Thyroid gland (tissue), 4 donors: ENCODE measurements at places on chromosomes 3 and 15.

DNA sequence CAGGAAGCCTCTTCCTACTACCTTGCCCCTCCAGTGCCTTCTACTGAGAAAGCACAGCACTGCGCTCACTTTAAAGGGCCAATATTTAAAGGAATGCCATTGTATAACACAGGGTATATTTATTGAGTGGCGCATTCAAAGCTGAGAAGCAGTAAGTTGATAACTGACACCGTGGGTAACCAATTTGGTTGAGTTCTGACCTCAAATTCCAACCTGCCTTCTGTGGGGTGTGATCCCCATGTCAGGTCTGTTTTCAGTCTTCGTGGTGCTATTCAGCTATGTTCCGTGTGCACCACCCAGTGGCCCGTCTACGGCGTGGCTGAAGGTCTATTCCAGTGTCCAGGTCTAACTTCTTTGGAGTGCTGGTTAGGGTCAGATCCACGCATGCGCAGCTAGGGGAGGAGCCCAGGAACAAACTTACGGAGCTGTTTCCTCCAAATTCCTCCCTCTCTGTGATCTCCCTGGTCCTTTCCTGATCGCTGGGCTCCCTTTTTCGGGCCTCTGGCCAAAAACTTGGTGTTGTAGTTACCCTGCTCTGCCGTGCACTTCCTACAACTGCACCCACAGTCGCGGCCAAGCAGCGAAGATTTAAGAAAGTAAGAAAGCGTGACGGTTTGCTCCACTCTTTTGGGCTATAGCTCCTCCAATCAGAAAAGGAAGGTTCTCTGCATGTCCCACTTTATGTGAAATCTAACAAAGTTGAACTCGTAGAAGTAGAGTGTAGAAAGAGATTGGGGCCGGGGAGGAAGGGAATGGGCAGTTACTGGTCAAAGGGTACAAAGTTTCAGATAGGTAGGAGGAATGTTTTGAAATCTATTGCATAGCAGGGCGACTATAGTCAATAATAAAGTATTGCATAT, 7.7 kb downstream of the LRRC2 start:
- peak; percentile 96 for DNase-seq
- no peaks in the 10 kb centered on the region for H3K27me3 ChIP-seq
- no peak overlapping the region for H3K4me3 ChIP-seq
- peak overlapping the region; percentile 43 for H3K27ac ChIP-seq
- peaks cover 36% of the 10 kb centered on the region for H3K4me1 ChIP-seq

DNA sequence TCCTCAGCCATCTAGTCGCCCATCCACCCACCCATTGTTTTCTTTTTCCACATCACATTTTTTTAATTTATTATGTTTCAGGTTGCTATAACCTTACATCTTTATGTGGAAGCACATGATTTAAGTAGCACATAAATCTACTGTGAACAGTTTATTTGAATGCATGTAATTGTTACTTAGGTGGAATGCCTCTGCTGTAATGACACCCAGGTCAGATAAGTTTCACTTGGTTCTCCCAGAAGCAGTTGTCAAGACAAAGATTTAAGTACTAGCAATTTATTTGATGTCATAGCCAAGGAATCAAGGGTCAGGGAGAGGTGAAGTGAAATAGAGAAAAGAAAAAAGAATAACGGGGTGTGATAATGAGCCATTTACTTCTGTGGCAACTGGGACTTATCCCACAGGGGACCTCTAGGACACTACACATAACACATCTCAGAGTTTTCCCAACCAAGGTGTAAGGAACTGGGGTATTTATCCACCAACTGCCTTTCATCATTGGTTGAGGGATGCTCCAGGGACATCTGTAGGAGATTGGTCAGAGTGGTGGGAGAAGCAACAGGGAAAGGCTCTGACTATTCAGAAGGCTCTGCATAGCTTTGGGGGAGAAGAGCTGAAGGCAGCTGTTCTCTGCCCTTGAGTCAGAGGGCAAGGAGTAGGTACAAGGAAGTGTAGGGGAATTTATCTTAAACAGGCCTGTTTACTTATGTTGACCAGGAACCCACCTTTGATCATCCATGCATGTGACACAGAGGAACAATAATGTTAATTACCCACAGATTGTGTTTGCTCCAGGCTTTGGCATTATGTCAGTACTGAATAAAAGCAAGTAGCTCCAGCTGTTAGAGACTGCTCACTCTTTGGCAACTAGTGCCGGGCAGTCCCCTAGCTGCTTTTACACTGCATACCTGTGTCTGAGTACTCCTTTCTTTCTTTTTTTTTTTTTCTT, 94.8 kb downstream of the CD200R1L start:
- no peaks in the 10 kb centered on the region for H3K27me3 ChIP-seq
- H3K4me1 ChIP-seq = no peaks in the 10 kb centered on the region
- no peak overlapping the region for H3K4me3 ChIP-seq
- H3K36me3 ChIP-seq = no peaks in the 10 kb centered on the region
- H3K27ac ChIP-seq = no peak overlapping the region

DNA sequence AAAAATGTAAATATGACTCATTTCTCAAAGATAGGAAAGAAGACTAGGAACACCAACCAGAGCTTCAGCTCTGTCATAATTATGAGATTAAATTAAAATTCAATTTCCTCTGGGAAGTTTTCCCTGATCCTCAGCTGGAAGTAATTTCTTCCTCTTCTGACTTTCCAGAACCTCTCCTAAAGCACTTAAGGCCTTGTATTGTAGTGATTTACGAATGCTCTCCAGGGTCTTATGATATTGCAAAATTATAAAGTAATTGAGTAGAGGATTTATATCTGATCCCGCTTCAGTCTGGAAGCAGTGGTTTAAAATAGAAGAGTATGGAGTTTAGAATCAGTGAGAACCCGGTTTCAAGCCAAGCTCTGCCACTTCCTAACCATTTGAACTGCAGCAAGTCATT, 279.8 kb downstream of the ZPLD1 start:
- no peak for DNase-seq
- H3K27me3 ChIP-seq = no peaks in the 10 kb centered on the region
- H3K4me3 ChIP-seq = no peak overlapping the region

DNA sequence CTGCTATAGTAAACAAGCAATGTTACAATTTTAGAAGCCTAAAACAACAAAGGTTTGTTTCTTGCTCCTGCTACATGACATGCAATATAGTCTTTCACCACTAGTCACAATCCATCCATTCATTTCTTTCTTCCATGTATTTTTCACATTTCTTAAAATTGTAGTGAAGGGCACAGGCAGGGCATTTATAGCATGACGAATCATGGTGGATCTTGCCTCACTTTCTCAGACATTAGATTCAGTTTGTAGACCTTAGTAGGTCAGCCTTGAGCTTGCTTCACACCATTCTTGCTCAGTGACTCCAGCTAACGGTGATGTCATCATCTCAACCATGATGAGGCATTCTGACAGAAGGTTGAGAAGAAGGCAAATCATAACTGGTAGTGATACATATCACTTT, 546.8 kb downstream of the TBL1XR1 start:
- H3K4me1 ChIP-seq = no peaks in the 10 kb centered on the region
- no peak for DNase-seq
- H3K27ac ChIP-seq = no peak overlapping the region
- H3K36me3 ChIP-seq = no peaks in the 10 kb centered on the region
- no peak overlapping the region for H3K4me3 ChIP-seq

DNA sequence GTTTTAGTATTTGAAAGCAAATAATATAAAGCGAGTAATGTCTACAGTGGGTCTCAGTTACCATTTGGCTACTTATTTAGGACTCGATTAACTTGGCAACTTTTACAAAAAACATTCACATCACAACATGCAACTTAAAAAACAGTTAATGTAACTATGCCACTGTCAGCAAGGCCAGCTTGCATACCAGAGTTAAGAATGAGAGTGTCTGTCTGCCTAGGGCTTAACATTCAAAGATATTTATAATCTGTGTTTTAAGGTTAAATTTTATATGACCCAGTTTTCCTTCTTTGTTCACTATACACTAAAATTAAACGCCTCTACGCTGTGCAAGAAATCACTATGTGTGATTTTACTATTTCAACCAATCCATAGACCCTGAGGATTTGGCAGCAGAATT, 5.2 kb upstream of the CDAN1 start:
- H3K27ac ChIP-seq = no peak overlapping the region
- no peak for DNase-seq
- no peaks in the 10 kb centered on the region for H3K36me3 ChIP-seq

DNA sequence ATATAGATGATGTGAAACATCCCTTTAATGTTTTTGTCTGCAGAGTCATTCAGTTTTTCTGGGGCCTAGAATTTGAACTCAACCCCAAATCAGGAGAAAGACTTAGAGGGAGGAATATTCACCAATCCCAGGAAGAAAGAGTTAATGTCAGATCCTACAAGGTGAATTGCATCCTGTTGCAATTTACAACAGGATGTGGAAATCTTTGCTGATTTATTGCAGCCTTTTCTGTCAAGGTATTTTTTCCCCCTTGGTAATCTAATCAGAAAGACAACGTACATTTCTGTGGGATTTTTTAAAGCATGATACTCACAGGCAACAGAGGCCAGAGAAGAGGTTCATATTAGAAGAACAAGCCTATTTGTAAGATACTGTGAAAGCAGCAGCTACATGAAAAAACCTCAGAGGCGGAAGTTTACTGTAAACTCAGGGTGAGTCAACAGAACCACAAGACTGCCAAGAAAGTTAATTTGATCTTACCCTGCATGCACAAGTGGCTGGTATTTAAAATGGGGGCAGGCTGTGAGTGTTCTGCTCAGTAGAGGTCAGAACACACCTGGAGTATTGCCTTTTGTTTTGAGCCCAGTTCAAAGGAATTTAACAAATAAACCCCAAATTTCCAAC, 531.9 kb downstream of the AGBL1 start:
- no peaks in the 10 kb centered on the region for H3K4me1 ChIP-seq
- no peak for DNase-seq
- no peaks in the 10 kb centered on the region for H3K27me3 ChIP-seq
- no peak overlapping the region for H3K4me3 ChIP-seq

GRCh38 chr3:129004639-129005295, 3.7 kb downstream of the EFCC1 start:
- no peaks in the 10 kb centered on the region for H3K36me3 ChIP-seq
- H3K4me3 ChIP-seq = no peak overlapping the region
- no peaks in the 10 kb centered on the region for H3K27me3 ChIP-seq
- H3K27ac ChIP-seq = no peak overlapping the region
- DNase-seq = no peak

DNA sequence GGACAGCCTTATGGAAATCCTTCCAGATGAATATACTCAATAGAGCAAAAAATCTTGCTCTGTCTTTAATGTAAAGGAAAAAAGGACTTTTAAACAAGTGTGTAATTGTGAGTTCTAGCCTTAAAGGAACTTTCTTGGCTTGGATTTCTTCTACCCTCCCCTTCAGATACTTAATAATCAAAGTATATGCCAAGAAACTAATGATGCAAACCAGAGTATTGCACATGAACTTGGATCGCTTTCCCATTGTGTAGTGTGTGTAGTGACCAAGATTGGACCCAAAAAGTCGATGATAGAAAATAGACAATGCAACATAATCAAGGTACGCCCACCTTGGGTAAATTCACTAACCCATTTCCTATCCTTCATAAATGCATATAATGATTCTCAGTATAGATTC, 123.8 kb downstream of the TIGIT start:
- DNase-seq = no peak
- H3K27ac ChIP-seq = peak overlapping the region; percentile 72
- no peak overlapping the region for H3K4me3 ChIP-seq
- H3K36me3 ChIP-seq = no peaks in the 10 kb centered on the region
- no peaks in the 10 kb centered on the region for H3K27me3 ChIP-seq
- peaks cover 24% of the 10 kb centered on the region for H3K4me1 ChIP-seq
